ENCODE measurements at places on chromosomes 1 and 21. TPM values are rescaled to one million over a fixed set of nuclear protein-coding genes. Genes with fewer than 3 reads are reported as not detected.

GRCh38 chr1:241012708-241013340 is 344.2 kb downstream of the RGS7 start:
- no peak for DNase-seq

Gene ARHGAP30
- total RNA-seq: not detected

GRCh38 chr1:37867784-37868183 is 8.4 kb upstream of the MTF1 start:
- no peak for DNase-seq

DNA sequence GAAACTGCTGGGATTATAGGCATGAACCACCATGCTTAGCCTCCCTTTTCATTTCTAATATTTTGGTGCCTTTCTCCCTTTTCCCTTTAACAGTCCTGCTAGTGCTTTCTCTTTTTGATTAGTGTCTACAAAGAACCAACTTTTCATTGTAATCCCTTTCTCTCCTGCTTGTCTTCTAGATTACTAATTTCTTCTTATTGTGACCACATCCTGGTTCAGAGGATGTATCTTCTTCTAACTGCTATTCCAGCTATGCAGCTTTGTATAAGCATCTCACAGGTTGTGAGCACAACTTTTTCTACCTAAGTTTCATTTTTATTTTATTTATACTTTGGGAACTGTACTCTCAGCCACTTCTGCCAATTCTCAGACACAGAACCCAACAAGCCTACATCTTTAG is 14.7 kb downstream of the ZNF648 start:
- no peak for DNase-seq

DNA sequence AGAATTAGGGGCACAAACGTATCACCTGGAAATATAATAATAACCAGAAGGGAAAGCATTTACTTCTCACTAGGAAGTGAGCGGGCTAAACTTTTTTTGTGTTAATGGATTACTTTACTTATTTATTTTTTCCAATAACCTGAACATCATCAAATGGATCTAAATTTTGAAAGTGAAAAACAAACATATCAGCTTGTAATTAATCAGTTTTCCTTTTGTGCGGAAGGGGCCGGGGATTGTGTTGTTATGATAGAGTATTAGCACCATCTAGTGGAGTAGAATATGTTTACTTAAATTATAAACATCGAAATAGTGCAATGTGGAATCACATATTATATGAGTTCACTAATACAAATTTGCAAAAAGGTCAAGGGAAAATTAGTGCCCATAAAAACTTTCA is 9.0 kb downstream of the CFH start:
- peak; percentile 57 for DNase-seq

DNA sequence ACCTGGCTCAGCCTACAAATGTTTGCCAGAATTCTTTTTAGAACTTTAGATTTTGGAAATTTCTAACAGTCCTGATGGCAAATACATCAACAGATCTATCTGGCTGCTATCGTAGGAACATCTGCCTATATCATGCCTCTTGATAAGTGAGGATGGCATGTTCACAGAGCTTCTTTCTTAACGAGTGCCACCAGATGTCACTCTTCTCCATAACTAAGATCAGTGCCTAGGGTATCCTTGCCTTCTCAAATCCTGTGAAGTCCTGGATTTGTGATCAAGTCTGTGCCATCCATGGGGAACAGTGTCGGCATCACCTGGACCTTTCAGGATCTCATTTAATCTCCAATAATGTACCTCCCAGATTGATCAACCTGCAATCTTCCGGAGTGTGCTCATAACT is 36.5 kb upstream of the CD5L start:
- peak; percentile 19 for DNase-seq

DNA sequence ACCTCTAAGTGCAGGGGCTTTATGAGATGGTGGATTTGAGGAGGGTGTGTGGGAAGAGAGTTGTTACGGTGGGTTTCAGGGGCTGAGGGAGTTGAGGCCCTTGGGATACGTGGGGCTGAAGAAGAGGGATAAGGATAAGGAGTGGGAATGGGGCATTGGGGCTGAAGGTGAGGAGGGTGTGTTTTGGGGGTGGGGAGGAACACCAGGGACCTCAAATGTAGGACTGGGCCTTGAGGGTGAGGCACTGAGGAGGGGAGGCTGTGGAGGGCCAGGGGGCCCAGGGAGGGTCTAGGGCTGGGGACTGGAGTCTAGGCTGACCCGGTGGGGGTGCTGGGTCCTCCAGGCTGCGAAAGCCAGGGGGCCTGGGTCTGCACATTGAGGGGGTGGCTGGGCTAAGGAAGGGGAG is 1.2 kb upstream of the PLEKHM2 start:
- DNase-seq: no peak

DNA sequence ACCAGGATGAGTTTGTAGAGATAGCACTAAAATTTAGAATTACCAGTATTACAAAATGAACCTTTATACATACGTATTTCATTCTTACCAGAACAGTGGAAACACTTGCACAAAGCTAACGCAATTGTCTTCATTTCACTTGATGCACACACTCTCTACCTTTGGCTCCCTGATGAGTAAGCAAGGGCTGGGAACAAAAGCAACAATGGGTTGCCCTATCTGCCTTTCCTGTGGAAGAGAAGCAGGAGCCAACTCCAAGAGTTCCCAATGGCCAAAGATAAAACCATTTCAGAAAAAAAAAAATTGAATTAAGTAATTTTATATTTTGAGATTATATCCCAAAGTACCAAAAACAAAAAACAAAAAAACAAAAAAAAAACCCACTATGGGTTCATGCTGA is 344.1 kb upstream of the GREM2 start:
- DNase-seq: no peak

DNA sequence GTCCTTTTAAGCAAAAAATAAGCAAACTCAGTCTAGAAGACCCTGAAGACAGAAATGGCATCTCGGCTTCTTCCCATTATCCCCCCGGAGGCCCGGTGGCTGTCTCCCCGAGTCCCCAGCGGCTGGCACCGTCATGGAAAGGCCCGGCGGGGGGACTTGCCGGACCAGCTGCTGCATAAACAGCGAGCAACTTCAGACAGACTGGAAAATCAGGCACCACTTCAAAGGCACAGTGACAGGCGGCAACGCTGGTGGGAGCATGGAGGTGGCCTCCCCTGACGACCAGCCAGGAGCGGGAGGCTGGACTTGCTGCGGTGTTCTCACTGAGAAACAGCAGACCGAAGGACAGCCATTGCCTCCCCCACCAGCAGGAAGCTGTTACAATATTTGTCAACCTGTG is 18.4 kb upstream of the C1QA start:
- no peak for DNase-seq

Gene GCSAML
- not detected for total RNA-seq

DNA sequence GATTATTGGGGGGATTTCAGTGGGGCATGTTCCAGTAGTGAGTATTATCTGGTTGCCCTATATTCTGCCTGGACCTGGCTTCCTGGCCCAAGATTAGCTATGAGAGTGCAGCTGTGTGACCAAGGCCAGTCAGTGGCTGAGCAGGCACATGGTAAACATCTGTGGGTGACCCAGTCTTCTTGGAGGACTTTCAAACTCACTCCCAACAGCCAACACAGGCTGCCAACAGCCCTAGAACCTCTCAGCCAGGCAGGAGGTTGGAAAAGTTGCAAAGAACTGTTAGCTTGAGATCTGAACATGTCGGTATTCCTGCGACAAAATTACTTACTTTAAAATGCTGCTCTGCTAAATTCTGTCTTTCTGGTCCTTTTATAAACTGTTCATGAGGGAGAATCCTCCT is 192.4 kb downstream of the TGFBR3 start:
- no peak for DNase-seq

GRCh38 chr21:45086337-45086958 is 12.1 kb downstream of the ADARB1 start:
- DNase-seq: no peak

- no peak for DNase-seq
Measured at GRCh38 chr21:17185674-17186073, 327.2 kb upstream of the CXADR start.

- DNase-seq: no peak
Measured at GRCh38 chr1:208134491-208134890, 109.7 kb downstream of the PLXNA2 start.

Gene OR10K2
- not detected for total RNA-seq

GRCh38 chr1:38534473-38534823 is 325.1 kb downstream of the RRAGC start:
- no peak for DNase-seq

GRCh38 chr1:99084562-99084961 is 79.9 kb upstream of the PLPPR5 start:
- no peak for DNase-seq

GRCh38 chr1:40786171-40786994 is 2.8 kb downstream of the KCNQ4 start:
- DNase-seq: no peak

Gene FCGR2B
- total RNA-seq: not detected

DNA sequence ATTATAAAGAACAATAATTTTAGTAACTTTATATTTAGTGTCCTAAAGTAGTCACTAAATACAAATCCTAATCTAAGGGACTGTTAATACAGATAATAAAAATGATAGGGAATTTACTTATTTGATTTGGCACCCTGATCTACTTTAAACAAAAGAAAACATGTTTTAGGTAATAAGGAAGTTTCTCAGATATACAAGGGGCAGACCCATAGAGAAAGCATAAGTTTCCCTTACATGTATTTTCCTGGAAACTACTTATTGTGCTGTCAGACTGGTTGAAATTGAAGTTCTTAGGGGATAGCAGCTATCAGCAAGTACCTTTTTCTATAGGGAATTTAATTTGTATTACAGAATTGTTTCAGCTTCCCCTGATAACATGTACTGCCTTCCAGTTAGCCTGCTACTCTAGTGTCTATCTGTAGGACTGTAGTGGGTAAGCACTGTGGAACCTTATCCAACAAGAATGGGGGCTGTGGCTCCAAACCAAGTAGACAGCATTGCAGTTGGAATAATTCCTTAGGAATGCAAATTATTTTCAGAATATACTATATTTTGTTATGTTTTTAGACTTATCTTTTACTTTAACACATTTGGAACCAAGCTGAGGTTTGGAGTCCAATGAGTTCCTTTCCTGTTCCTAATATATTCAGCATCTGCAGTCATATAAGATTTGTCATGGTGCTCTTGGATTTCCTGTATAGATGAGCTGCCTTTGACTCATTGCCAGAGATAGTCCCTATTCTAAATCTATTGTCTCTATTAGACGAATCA is 14.7 kb downstream of the MSH4 start:
- DNase-seq: peak; percentile 18

Gene DARS2
- total RNA-seq: 15.6 TPM

- DNase-seq: peak; percentile 49
Measured at GRCh38 chr21:15976807-15977206, 247.0 kb downstream of the USP25 start.

Gene ABCA4
- total RNA-seq: not detected

- peak; percentile 78 for DNase-seq
Measured at GRCh38 chr1:230713915-230714764, at the start of gene AGT. Gene AGT, minus strand, starts transcription at chr1:230714122. Its CDS starts 3,299 bp downstream, at chr1:230710823.

DNA sequence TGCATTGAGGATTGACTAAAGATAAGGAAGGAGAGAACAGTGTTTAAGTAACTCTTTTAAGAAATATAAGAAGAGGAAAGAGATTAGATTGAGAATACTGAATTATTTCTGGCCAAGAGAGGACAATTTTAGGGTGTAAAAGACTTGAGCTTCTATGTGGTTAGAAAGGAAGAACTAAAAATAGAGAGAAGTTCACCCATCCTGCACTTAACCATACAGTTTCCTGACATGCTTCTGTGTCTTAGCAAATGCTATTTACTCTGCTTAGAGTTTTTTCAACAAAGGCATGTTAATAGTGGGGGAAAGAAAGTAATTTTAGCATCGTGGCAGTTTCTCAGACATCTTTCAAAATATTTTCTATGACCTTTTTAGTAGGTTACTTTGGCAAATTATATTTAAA is 122.8 kb upstream of the GPR52 start:
- no peak for DNase-seq

DNA sequence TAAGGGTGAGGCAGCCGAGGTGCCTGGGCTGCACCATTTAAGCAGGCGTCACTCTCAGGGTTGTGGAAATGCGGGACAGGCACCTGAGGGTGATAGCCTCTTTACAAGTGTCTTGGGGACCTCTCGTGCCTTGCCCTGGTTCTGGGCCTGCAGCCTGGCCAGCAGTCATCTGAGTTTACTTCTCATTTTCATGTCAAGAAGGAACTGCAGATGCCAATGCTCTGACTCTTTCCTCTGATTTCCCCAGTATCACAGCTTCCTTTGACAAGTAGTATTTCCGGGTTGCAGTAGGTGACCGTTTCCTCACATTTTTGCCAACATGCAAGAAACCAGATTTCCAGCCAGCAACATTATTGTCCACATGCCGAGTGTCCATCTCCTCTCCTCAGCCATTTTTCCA is 286.9 kb downstream of the DISC1 start:
- DNase-seq: no peak

DNA sequence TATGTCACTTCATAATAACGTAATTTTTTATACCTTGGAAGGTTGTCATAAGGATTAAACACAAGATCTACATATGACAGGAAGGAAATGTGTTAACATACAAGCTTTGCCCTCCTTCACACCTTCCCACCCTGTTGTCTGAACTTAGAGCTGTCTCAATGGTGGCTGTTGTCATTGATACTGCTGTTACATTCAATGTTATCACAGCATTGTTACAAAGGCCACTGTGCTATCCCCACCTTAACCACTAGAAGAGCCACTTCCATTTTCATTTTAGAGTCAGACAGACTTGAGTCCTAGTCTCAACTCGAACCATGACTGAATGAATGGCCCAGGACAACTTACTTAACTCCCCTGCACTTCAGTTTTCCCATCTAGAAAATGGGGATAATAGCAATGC is 31.2 kb downstream of the TAS1R2 start:
- no peak for DNase-seq

DNA sequence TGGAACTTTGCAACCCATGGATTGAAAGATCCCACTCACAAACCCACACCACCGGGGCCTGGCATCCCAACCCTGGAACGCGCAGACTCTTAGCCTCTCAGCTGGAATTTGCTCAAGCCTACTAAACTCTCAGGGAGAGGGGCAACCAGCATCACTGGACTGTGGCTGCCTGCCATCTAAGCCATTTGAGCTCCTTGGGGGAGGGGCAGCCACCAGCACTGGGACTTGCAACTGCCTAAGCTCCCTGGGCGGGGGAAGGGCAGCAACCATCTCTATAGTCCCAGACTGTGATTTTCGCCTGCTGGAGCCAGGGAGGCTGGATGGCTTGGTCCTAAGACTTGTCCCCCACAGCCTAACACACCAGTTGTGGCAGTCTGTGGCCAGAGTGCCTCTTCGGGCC is 122.3 kb downstream of the SNX7 start:
- no peak for DNase-seq

Gene HENMT1
- 0.56 TPM for total RNA-seq

DNA sequence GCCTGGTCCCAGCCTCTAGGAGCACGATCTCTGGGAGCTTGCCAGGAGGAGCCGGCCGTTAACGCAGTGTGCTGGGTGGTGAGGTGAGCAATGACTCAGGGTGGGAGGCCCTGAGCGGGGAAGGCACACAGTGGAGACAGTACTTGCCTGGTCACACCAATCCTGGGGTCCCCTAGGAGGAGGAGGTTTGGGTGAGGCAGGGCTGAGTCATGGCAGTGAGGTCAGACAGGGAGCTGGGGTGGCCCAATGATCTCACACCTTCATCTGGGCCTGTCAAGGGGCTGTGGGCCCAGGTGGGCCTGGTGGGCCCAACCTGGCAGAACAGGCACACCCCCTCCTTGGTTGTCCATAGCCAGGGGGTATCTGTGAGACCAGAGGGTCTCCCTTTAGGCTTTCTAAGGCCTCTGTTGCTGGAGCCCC is 8.6 kb upstream of the EDN2 start:
- DNase-seq: peak; percentile 86

Gene ANGPTL3
- not detected for total RNA-seq

- DNase-seq: no peak
Measured at GRCh38 chr1:2303781-2304180, 75.7 kb downstream of the SKI start.
